AG08395 (cell line): ENCODE measurements at places on chromosomes 2 and 18.

DNA sequence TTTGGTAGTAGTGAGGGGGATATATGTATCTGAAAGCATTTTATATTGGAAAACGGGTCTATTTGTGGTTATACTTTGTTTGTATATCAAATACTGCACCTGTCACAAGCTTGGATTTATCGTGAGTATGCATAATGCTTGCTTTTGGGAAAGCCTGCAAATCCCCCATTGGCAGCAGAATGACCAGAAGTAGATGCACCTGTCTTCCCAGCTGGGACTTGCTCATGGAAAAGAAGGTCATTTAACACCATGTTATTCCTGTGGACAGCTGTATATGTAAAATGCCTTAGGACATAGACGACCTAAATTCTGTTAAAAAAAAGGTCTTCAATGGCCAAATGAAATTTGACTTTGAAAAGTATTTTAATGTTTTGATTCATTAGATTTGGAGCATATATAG, 599.4 kb downstream of the XIRP2 start:
- DNase-seq, result no peak

GRCh38 chr2:10392951-10393639, 55.0 kb downstream of the ODC1 start:
- no peak for DNase-seq

GRCh38 chr2:98118852-98119251, 31.9 kb downstream of the VWA3B start:
- DNase-seq, result no peak

DNA sequence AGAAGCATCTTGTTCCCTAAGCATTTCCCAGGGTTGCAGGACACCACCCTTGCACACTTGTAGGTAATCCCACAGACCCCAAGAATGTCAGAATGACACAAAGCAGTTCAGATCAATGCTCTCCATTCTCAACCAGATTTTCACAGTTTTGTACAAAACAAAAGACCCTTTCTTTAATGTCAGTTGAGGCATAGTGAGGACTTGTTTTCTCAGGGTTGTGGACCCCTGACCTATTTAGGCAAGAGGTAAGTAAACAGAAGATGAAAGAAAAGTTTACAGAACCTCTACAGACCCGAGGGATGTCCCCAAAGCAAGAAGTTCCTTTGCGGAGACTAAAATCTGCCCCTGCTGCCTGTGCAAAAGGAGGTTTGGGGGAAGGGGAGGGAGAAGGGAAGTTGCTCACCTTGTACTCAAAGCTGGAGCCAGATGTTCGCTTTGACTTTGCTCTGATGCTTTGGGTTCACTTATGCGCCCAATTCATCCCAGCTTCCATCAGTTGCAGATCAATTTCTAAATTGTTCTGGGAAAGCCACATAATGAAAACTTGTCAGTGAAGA, 635.4 kb downstream of the EPHA4 start:
- DNase-seq, result no peak

DNA sequence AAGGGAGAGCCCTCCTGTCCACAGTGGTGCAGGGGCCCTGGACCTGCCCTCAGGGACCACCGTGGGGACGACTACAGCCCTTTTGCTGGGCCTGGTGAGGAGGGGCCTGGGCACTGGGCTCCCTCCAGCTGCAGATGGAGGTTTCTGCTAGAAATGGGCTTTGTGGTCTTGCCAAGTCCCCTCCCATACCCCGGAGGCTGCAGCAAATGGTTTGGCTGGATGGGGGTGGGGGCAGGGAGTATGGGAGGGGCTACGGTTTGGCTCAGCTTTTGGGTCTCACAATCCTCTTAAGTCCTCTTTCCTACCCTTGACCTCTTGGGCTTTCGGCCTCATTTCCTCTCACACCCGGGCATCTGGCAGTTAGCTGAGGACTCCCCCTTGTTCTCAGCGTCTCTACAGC, 21.7 kb downstream of the TET3 start:
- no peak for DNase-seq

DNA sequence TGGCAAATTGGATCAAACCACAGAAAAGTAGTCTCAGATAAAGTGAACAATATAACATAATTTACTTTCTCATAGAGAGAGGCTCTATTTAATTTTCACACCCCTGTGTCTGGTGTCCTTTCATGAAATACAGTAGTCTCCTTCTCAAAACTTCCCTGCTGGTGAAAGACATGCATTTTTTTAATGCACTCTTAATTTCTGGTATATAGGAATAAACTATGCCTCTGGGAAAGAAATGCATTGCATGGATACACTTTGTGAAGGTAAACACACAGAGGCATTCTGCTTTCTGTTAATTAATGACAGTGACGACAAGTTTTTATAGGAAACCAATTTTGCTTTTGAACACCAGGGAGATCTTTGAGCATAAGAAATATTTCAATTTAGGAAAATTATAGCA, 24.1 kb upstream of the TMEM178A start:
- DNase-seq, result no peak

GRCh38 chr2:68466361-68466777, 725 bp downstream of the FBXO48 start:
- peak; percentile 31 for DNase-seq

GRCh38 chr2:85971366-85971765, 82.6 kb upstream of the ST3GAL5 start:
- peak; percentile 40 for DNase-seq

GRCh38 chr2:119715409-119716283, 36.6 kb downstream of the TMEM177 start:
- no peak for DNase-seq

GRCh38 chr2:149972066-149972465, 384.5 kb upstream of the MMADHC start:
- peak; percentile 51 for DNase-seq

GRCh38 chr18:71682591-71682990, 861.6 kb downstream of the CBLN2 start:
- DNase-seq, result no peak

DNA sequence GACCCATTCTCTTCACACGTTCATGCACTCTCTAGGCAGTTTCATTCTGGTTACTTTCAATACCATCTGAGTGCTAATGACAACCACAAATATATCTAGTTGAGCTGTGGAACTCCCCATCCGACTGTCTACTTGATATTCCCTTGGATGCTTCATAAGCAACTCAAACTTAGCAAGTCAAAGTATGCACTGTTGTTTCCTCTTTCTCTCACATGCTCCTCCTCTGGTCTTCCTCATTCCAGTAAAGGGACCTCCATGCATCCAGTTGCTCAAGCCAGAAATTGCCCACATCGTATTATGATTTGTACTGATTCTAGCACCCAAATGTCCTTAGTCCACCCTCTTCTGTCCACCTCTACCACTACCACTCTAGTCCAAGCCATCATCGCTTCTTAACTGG, 22.3 kb downstream of the SEMA4F start:
- DNase-seq, result no peak
